ENCODE measurements at places on chromosomes 1 and 21.

DNA sequence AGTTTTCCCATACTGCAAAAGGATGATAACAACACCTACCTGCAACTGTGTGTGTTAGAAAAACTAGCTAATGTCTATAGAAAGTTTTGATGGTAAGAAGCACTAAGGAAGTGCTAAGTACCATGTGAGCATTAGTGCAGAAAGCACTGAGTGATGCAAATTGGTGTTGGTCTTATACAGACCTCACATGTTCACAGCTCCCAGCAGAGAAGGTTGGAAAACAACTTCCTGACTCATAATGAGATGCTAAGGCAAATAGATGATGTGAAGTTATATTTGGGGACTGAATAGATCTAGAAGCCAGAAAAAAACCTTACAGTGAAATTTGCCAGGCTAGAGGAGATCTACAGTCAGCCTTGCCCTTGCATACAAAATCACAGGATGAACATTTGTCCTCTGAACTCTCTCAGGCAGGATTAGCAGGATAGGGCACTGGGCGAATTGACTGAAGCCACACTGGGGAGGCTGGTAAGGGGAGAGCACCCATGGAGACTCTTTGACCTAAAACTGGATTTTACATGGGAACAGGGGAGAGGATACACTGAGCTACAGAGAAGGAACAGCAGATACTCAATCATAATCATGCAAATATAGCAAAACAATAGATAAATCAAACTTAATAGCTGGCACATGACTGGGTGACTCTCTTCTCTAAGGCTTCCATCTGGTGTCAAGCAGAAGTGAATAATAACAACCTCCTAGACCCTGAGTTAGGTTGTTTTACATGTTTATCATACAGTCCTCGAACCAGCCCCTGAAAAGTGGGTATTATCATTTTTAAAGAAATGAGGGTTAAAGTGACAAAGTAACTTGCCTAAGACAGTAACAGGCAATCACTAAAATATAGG lies 61.3 kb downstream of the ASTN1 start:
- DNase-seq, result no peak

DNA sequence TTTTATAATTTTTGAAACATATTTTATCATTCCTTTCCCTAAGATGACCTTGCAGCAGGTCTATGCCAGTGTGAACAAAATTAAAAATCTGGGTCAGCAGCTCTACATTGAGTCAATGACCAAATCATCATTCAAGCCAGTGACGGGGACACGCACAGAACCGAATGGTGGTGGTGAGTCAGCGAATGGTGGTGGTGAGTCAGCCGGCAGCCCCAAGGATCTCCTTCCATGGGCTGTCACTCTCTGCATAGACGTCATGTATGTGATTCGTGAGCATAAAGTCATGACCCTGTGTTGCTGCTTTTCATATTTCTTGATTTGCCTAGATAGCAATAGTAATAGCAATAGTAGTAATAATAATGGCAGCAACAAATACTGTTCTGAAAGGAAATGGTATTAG lies 26.3 kb downstream of the PER3 start:
- no peak for DNase-seq

- DNase-seq, result no peak
Observed at GRCh38 chr1:43463479-43463878, 9.7 kb upstream of the HYI start.

DNA sequence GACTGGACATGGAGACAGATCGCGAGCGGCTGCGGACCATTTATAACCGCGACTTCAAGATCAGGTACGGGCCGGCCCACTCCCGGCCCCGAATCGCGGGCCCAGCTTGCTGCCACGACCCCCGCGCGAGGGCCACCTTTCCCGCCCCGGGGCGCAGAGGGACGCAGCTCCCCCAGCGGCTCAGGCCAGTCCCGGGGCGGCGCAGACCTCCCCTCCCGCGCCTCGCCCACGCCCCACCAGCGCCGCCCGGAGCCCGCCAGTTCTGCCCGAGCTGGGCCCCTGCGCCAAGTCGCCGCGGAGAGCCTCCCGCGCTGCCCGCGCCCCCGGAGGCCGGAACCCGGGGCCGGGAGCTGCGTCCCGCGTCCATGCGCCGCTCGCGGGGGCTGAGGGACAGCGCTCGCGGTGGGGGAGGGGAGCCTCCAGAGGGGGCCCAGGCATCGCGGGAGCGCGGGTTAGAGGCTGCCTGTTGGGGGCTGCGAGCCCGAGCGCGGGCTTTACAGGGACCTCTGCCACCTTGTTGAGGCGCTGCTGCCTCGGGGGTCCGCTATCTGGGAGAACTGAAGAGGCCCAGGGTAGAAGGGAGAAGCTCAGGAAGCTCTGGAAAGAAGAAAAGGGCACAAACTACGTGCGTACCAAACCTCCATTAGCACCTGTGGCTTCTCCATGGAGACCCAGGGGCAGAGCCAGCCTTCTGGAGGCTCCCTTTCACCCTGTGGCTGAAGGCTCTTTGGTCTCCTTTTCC lies 698 bp downstream of the MOV10 start:
- no peak for DNase-seq

DNA sequence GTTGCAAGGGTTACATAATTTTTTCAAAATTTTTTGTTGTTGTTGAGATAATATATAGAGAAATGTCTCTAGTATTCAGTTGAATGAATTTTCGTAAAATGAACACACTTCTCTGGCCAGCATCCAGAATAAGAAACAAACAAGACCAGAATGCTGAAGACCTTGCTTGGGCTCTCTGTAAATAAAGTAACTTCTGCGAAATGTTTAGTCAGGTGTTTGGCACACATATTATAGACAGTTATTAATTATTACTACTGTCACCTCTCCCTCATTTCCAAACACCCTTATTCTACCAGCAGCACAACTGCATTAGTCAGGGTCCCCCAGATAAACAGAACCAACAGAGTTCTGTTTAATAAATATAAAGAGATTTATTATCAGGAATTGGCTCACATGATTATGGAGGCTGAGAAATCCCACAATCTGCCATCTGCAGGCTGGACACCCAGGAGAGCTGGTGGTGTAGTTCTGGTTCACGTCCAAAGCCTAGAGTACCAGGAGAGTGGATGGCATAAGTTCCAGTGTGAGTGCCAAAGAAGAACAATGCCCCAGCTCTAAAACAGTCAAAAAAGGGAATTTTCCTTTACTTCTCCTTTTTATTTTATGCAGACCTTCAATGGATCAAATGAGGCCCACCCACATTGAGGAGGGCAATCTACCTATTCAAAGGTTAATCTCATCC lies 44.1 kb upstream of the KCND3 start:
- DNase-seq, result peak; percentile 78

GRCh38 chr1:153705484-153705883 lies 22.4 kb upstream of the INTS3 start:
- no peak for DNase-seq
